ENCODE measurements at places on chromosomes 3 and 15.

DNA sequence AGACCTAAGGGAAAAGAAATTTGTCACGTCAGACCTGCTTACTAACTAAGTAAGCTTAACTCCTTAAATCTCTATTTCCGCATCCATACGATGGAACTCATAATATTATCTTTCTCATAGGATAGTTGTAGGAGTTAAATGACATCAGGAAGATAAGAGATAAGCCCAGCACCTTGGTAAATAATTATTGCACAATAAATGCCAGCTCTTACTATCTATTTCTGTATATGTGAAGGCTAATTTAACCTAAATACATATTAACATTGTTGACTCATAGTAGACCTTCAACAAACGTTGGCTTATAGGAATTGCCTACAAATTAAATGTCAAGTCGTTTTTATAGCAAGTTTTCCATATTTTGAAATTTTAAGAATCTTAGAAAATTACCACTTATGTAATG is 709.0 kb downstream of the CADM2 start:
- DNase-seq, result no peak

- DNase-seq, result no peak
These were observed 70.9 kb downstream of the IMPG2 start for GRCh38 chr3:101249522-101249921.

DNA sequence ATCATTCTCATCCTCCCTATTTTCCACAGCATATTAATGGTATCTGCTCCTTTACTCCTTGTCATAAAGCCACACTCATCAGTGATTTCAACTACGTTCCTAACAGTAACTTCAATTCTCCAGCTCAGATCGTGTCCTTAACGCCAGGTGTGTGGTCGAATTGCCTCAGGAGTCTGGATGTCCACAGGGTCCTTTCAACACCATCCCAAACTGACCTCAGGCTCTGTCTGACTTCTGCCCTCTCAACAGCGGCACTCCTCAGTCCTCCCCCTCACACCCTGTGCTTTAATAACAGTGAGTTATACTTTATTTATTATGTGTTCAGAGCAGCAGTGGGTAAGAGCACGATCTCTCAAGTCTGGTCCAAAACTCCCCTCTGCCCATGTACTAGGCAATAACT is 42.4 kb downstream of the ST3GAL6 start:
- DNase-seq, result no peak

DNA sequence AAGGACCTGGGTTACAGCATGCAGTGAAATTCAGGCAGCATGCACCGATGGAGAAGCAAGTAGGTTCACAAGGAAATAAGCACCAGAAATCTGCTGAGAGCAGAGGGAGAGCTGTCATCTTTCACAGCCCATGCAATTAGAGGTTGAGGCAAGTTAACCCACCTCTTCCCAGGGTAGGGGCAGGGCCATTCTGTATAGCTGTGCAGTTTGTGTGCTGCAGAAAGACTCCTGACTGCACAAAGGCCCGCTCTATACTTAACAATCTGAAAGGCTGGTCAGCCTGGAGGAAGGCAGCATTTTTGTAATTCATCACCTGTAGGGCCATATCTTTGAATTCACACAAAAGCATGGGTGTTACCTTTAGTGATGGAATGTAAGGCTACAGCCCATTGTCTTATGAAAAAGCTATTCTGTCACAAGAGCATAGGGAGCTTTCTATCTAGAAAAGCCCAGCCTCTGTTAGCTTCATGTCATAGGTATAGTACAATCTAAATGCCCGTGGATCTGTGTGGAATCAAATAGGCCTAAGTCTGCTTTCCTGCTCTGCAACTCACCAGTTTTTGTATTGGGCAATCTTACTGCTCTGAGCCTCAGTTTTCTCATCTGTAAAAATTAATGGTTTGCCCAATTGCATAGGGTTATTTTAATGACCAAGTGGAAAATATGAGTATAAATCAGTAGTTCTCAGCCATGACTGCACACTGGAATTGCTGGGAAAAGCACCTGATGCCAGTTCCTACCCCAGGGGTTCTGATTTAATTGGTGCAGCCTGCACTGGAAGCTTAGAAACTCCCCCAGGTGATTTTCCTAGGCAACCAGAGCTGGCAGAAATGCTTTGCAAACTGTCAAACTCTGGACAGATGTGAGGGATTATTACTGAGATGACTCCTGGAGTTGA is 65.2 kb downstream of the ATP13A5 start:
- no peak for DNase-seq

GRCh38 chr15:34327906-34328305 is 9.7 kb downstream of the SLC12A6 start:
- no peak for DNase-seq

- no peak for DNase-seq
These were observed 66.8 kb upstream of the C2CD4B start for GRCh38 chr15:62231856-62232255.

DNA sequence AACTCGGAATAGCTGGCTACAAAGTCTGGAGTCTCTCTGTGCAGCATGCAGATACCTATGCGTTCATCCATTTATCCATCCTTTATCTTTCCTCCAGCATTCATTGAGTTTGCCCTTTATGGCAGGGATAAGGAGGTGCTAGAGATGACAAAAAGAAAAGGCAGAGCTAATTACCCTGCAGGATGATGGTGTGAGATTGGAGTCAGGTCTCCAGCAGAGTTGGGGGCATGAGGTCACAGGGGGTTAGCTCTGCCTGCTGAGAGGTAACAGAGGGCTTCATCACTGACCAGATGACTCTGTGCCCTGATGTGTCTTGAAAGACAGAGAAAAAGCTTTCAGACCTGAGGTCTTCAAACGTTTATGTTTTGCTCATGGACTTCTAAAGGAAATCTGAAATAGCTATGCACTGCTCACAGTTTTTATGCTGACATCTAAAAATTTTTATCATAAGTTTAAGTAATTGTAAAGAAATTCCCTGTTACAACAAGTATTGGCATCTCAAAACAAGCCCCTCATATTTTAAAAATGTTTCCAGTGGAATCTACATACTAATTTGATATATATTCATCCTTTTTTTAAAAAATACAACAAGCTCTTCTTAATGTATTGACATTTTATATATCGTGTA is 132.3 kb upstream of the ANKRD28 start:
- DNase-seq, result no peak

DNA sequence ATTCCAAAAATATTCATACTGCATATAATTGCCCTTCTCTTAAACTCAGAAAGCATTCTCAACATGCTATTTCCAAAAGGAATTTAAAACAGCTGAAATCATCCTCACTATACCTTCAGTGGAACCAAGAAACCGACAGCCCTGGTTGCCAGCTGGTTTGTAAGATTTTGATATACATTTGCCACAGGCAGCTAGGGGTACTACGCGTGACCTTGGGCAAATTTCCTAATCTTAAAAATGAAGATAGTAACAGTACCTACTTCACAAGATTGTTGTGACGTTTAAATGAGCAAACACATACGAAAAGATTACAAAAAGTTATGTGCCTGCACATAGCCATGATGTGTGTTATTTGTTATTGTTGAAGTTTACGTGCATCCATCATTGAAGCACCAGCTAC is 7.3 kb downstream of the C3orf70 start:
- no peak for DNase-seq

DNA sequence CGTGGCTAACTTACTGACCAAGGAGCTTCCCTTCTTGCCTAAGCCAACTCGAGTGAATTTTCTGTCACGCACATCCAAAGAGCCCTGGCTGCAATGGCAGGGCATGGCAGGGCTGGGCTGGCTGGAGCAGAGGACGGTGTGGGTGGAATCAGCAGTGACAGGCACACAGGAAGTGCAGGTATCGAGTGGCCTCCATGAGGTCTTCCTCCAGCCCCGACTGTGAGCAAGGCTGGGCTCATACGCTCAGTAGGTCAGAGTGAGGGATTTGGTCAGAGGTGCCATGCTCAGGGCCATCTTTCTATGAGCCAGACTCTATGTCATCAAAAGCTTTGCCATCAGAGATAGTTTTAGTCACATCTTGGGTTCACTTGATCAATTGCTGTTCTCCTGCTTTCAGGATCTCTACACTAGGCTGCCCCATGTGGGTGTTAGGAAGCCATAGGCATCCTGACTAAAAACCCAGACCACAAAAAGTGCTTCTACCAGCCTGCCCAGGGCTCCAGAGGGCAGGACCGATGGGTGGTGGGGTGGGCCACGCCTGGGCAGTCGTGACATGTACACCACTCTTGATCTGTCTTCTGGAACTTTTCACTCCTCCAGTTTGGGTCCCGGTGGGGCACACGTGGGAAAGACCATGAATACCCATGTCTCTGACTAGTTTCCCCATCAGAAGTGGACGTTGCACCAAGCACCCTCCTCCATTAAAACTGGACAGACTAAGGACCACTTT is 22.6 kb upstream of the COMMD4 start:
- DNase-seq, result no peak

DNA sequence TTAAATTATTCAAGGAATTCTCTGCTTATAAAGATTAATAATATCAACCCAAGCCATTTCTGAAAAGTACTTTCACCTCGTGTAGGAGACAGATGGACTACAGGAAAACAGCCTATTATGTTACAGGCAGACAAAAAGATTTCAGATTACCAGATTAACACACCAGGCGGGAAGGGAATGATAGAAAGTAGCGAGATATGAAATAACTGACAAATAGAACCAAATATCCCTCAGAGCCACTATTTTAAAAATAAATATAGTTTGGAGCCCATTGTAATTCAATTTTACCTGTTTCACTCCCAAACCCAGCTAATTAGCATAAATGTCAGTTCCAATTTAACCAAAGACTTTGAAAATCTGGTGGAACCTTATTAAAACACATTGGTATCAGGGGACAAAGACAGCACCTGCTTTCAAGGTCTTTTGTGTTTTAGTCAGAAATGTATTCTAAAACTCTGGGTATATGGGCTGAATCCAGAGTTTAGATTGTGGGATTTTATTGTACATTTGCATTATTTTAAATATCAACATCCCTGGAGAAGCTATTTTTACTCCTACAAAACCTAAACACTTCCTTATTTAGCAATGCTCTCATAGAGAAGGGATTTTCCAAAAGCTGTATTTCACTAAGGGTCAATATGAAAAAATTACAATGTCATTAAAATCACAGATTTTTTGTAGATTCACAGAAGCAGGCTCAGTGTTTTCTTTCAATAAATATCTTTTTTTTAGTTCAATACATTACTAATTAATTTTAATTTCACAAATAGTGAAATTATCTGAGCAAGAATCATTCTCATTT is 138.4 kb downstream of the TNIK start:
- no peak for DNase-seq

- DNase-seq, result no peak
These were observed 74.6 kb downstream of the FMN1 start for GRCh38 chr15:33119865-33120264.

DNA sequence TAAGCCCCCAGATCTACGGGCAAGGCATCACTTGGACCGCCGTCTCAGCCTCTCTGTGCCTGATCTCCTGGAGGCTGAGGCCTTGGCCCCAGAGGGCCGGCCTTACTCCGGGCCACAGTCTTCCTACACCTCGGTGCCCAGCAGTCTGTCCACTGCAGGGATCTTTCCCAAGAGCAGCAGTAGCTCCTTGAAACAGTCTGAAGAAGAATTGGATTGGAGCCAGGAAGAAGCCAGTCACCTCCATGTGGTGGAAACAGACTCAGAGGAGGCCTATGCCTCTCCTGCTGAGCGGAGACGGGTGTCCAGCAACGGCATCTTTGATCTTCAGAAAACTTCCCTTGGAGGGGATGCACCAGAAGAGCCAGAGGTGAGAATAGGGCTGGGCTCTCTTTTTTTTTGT is 67.0 kb downstream of the MCTP2 start:
- no peak for DNase-seq

DNA sequence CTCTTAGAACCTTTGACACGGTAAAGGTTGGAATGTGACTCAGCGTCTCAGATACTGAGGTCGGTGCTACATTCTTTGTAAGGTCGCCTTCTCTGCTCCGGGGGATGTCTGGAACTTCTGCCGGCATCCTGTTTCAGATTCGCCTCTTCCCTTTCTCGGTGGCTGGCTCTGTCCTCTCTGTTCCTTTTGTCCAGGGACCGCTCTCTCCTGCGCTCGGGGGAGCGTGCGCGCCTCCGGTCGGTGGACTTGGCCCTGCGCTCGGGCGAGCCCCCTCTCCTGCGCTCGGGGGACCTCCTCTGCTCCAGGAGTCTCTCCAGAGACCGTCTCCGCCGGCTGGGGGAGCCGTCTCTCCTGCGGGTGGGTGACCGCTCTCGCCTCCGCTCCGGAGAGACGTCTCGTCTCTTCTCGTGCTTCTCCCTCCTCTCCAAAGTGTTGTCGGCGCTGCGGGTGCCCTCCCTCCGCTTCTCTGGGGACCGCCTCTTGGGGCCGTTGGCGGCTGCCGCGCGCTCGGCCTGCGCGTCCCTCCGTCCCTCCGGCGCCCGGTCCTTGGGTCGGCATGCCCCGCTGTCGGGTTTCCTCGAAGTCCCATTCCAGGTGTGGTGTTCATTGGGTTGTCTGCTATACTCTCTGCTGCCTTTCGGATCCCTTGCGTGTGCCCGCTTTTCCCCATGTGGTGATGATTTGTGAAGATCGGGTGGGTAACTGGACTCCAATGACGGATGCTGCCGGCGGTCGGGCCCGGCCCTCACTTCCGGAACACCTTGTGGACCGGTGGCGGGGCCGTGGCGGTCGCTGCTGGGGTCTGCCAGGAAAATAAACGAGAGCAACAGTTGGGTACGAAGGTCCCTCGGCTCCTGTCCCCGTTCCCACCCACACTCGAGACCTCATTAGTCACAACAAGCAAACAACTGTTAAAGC is 668.8 kb upstream of the ADAMTS9 start:
- DNase-seq, result no peak

- DNase-seq, result no peak
These were observed 227.5 kb downstream of the MAGI1 start for GRCh38 chr3:65811086-65811761.

DNA sequence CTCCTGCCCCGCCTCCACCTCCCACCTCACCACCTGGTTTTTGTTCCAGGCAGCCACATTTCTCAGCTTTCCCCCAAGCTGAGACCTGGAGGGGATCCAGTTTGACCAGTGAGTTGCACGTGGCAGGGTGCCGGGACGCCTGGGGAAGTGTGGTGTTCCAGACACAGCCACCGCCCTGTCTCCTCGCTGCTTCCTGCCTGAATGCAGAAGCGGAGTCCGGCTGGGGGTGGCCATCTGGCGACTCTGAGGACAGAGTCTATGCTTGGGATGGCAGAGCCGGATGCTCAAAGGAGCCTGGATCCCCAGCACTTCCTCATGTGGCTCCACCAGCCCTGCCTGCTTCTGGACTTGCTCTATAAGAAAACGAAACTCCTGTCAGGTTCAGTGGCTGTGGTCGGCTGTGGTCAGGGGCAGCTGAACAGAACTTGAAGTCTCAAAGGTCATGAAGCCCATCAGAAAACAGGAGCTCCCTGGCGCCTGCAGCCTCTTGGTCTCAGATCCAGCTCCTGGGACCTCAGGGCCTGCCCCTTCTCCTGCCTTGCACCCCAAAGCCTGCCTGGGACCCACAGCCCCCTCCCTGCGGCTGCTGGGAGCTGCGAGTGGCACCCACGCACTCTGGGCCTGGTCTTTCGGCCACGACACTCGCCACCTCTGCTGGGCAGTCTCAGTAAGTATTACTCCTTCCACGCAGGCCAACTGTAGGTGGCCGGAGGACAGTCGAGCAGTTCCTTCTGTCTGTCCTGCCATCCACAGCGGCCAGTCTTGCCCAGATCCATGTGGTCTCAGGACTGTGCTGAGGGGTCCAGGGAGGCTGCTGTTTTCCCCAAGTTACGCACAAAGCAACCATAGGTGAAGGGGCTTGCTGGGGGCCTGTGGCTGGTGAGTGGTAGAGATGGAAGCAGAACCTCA is 112.8 kb upstream of the MEF2A start:
- no peak for DNase-seq

Measured in activated T-cell treated with anti-CD3 and anti-CD28 coated beads for 24 hours (primary cell).